Hindlimb muscle (tissue), 1 donor: ENCODE measurements at places on chromosomes 12 and 14.
A peak's percentile ranks its signal among the peaks of the same experiment; 100 is the strongest.

DNA sequence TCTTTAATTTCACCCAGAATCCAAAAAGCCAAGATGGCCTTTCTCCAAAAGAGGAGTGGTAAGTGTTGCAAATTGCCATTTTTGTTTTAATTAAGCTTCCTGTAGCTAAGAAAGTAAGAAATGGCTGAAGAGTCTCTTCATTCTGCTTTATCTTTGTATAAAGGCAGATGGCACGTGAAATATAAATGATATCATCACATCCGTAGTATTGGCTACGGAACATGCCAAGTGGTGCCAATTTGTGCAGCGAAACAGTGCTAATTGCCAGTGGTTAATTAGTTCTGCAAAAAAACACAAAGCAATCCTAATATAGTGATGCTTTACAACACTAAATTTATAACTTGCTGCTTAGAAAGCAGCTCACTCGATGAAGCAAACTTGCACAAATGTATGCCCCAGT is 29.4 kb downstream of the PLEKHG7 start:
- no peak for DNase-seq

DNA sequence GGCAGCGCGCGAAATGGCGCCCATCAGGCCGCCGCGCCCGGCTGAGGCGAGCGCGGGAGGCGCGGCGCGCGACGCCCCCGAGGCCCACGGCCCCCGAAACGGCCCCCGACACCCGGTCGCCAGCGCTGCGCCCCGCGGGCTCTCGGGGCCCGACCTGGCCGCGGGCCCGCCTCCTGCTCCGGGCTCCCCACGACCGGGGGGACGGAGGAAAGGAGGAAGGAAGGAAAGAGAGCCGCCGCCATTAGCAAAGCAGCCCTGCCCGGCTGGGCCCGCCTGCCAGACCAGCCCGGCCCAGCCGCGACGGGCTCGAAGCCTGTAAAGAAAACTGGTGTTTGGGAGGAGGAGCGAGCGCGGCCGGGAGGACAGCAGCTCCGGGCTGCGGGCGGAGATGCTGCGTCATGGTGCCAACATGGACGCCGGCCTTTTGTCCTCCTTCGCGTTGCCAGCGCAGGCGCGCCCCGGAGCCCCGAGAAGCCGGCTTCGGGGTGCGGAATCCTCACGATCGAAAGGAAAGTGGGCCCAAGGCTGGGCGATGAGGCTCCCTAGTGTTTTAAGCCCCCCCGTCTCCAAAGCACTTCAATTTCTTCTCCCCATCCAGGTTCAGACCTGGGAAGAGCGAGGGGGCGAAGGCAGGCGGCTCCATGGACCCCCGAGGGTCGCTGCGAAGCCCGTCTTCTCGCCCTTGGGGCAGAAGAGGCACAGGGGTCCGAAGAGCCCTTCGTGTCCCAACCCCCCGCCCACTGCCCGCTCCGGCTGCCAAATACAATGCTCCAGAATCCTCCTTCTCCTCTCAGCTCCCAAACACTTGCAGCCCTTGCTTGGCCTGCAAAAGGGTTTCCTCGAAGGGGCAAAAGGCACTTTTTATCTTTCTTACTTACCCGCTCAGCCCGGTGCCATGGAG is 2.9 kb upstream of the SETD1B start:
- peak; percentile 78 for DNase-seq

DNA sequence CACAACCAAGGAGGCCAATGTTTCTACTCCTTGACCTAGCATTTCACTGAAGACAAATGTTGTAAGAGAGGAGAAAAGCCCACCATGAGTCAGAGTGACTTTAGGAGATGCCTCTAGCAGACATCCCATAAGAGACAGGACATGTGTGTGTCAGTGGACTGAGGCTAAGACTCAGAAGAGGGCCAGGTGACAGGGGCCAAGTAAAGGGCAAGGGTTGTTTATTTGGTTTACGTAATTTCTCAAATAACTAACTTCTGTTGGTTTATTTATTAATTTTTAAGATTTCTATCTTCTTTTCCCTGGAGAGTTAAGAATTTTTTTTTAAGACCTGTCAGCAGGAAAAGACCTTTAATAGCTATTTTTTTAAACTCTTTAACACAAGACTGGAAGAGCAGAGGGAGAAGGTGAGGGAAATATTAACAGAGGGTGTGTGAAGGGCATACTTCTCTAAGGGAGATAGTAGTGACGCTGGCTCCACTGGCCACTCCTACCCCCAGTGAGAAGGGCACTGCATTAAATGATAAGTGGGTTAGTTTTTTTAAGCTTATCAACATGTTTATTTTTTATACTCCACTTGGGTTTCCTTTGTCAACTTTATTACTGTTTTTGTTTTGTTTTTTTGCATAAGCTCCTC is 3.4 kb downstream of the PNP start:
- DNase-seq = no peak

DNA sequence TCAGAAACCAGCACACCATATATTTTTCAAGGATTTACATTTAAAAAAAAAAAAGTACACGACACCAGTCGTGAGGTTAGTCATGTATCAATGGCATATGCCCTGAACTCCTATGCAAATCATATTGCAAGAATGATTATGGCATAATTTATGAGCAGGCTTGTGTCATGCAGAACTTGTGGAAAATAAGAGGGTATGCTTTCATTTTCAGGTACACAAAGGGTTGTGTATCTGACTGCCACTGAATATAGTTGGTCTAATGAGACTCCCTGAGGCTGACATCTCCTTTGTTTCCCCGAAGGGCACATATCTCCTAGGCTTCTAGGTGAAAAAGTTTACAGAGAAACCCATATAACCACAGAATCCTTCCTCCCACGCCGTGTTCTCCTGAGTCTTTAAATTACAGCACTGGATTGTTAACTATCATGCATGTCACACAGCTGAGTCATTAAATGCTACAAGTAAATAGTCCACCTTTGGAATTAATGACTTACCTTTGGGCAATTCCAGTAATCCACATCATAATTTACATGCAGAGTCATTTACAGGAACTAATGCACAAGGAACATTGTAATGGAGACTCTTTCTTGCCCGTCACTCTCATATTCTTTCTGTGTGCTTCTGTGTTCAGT is 356.7 kb upstream of the DIO2 start:
- no peak for DNase-seq

- DNase-seq = no peak
Observed at GRCh38 chr14:55265197-55265596, 6.0 kb upstream of the FBXO34 start.

GRCh38 chr14:68733086-68733914 is 59.6 kb downstream of the ZFP36L1 start:
- DNase-seq = no peak

- DNase-seq = no peak
Observed at GRCh38 chr12:12715128-12715458, 2.1 kb upstream of the CDKN1B start.
